ENCODE measurements at places on chromosomes 12 and 14.

- DNase-seq, result no peak
Observed at GRCh38 chr14:50955373-50956043, 11.2 kb upstream of the PYGL start.

DNA sequence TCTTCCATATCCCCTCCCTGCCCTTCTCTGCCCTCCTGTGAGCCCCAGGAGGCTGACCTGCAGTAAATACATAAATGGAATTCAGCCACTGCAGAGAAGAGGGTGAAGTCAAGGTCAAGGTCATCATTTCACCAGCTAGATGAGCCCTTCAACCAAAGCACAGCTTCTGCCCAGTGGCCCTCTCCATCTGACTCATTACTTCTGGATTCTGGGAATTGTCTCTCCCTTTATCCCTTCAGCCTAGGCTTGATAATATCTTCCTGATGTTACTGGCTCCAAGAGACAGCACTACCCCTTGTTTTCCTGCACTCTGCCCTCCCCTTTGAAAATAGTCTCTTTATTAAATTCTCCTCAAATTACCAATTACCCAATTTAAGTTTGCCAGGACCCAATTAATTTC is 64.5 kb downstream of the TTC9 start:
- no peak for DNase-seq

GRCh38 chr12:64072916-64073575 is 149.1 kb downstream of the KICS2 start:
- DNase-seq, result no peak

DNA sequence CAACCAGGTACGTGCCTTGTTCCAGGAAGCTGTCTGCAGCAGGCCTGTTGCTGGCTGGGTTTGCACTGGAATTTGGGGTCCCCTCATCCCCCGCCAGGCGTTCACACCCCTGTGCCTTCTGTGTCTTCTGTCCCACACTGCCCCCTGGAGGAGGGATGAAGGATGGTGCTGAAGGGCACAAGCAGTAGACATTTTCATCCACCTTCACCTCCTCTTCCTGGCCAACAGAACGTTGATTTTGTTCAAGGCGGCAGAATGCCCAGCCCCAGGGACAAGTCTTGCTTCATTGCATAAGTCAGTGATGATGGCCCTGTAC is 122.1 kb downstream of the CALM1 start:
- peak; percentile 7 for DNase-seq

- DNase-seq, result no peak
Observed at GRCh38 chr14:48247977-48248376, 572.6 kb upstream of the MDGA2 start.

GRCh38 chr12:80314741-80315140 is 129.3 kb upstream of the PTPRQ start:
- no peak for DNase-seq

- no peak for DNase-seq
Observed at GRCh38 chr14:81353691-81354323, 46.3 kb downstream of the STON2 start.

DNA sequence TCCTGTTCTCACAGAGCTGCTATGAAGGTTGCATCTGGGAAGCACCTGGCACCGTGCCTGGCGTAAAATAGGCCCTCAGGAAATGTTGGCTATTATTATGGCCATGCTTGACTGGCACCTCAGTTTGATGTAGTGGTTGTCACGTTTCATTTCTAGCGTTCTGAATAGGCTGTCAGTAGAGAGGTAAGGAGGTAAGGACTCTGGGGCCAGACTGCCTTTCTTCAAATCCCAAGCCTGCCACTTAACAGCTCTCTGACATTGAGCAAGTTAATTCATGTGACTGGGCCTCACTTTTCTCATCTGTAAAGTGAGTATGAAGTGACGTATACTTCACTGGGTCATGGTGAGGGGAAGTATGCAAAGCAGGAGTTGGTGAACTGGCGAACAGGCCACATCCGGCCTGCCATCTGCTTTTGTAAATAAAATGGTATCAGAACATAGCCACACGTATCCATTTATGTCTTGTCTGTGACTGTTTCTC is 196.2 kb downstream of the CACNA1C start:
- peak; percentile 69 for DNase-seq

DNA sequence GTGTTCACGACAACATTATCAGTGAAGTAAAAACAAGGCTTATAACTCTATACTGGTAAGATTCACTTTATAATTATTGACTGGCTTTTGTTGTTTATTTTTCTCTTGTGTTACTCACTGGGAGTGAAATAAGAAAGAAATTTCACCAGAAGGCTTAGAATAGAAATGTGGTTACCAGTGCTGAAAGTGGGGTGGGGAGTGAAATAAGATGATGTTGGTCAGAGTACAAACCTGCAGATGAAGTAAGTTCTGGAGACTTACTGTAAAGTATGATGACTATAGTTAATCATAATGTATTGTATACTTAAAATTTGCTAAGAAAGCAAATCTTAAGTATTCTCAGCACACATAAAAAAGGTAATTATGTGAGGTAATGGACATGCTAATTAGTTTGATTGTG is 198.4 kb downstream of the KLHL28 start:
- DNase-seq, result no peak

DNA sequence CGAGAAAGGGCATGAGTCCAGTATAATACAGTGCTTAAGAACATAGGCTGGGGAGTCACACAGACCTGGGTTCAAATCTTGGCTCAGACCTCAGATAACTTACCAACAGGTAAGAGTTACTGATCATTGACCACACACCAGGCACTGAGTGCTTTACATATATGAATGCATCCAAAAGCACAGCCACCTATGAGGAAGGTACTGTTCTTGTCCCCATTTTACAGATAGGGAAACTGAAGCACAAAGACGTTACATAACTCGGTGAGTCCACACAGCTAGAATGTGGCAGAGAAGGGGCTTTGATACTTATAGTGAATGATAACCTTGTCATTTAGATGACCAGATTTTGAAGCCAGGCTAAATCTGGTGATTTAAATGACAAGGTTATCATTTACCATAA is 27.6 kb downstream of the FAIM2 start:
- DNase-seq, result no peak

DNA sequence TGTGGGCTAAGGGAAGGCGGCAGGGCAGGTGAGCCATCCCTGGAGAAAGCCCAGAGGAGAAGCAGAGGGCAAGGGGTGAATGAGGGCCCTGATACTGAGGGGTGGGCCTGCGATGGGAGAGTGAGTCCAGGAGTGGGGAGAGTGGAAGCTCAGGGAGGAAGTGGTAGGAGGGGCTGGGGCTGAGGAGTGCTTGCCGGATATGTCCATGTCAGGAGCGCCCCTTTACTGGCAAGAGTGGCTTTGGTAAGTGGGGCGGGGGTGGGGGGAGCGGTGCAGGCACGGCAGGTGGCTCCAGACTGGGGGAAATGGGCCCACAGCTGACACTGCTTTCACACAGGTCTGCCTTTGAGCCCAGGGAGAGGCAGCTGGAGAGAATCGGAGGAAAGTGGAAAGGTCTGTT is 86.4 kb upstream of the GPR68 start:
- no peak for DNase-seq

- no peak for DNase-seq
Observed at GRCh38 chr12:53071591-53072551, 7.3 kb downstream of the SPRYD3 start.

DNA sequence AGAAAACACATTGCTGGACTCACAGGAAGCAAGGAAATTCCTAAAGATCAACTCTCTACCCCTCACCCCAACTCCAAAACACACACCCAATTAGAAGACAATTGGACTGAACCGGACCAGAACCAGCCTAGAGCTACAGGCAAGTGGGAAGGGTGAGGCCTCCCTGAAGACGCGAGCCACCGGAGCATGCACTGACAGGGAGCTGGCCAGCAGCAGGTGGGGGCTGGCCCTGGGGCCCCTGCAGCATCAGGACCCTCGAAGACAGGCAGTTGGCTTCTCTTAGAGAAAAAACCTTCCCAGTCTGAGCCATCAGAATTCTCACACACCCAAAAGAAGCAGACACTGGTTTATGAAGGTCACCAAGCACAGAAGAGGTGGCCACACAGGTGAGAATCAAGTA is 209.5 kb upstream of the DIO3 start:
- no peak for DNase-seq

- no peak for DNase-seq
Observed at GRCh38 chr12:59389968-59390576, 205.8 kb upstream of the SLC16A7 start.

- DNase-seq, result peak; percentile 25
Observed at GRCh38 chr14:73633116-73634010, 11.4 kb upstream of the DNAL1 start.

DNA sequence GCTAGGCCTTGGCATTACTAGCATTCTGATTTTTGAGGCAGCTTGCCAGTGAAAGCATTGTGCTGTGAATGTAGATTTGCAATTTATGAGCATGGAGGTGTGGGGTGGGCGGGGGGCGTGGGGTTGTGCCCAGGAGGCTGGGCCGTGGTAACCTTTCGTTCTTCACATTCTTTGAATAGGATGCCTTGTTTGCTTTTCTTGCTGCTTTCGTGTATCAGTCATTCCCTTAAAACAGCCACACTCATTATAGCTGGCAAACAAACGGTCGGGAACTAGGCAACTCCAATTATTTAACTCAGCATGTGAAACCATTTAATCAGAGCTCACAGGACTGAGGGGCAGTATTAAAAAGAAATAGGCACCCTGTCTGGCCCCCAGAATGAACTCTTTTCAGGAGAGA is 115.9 kb upstream of the PELI2 start:
- DNase-seq, result no peak

- DNase-seq, result no peak
Observed at GRCh38 chr12:53677016-53677799, 1.3 kb upstream of the ATP5MC2 start.

DNA sequence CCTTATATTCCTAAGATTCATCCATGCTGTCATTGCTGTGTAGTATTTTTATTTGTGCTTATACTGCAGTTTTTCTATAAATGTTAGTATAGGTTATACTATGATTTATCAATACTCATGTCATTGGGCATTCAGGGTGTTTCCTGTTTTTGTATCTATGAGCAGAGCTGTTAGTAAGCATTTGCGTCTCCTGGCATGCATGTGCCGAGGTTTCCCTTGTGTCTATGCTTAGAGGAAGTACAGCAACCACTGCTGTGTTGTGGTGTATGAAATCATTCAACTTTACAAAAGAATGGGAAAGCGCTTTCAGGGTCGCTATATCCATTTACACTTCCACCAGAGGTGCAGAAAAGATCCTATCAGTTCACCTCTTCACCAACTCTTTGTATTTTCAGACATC is 122.7 kb downstream of the RGS6 start:
- no peak for DNase-seq

- DNase-seq, result no peak
Observed at GRCh38 chr14:59407246-59408010, 57.8 kb downstream of the GPR135 start.
